ENCODE measurements at places on chromosomes 3 and 15. TPM values are rescaled to one million over a fixed set of nuclear protein-coding genes. Genes with fewer than 3 reads are reported as not detected.
A peak's percentile ranks its signal among the peaks of the same experiment; 100 is the strongest.

DNA sequence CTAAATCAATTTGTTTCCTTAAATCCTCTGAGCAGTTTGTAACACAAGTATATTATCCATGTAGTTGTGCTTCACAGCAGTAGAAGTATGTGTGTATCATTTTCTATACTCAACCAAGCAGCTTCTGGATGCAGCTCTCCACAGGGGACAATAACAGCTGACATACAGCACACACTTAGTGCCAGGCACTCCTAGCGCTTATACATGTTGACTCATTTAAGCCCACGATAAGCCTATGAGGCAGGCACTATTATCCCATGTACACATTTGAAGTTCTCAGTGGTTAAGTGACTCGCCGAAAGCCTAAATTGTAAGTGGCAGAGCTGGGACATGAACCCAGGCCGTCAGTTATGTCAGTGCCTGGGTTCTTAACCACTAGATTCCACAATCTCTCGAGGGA is 20.3 kb upstream of the LPP start:
- no peak for DNase-seq

GRCh38 chr3:150059241-150059640 is 88.5 kb upstream of the PFN2 start:
- no peak for DNase-seq

DNA sequence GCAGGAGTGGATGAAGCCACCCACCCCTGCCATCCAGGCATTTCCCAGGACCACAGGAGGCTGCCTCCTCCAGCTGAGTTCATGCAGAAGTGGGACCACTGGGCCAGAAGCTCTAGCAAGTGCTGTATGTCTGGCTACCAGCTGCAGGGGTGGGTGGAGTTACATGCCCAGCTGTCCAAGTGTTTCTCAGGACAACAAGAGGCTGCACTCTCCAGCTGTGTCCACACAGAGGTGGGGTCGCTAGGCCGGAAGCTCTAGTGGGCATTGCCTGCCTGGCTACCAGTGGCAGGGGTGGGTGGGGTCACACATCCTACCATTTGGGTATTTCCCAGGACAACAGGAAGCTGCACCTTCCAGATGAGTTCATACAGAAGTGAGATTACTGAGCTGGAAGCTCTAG is 234.0 kb upstream of the PPP2R3A start:
- no peak for DNase-seq

GRCh38 chr3:85979034-85979433 is 1011.9 kb downstream of the VGLL3 start:
- DNase-seq: no peak

- DNase-seq: no peak
Observed at GRCh38 chr3:157592769-157593168, 89.6 kb upstream of the VEPH1 start.

GRCh38 chr15:41905036-41905793 is 11.4 kb upstream of the SPTBN5 start:
- no peak for DNase-seq

- DNase-seq: no peak
Observed at GRCh38 chr3:185724251-185724650, 100.6 kb downstream of the IGF2BP2 start.

GRCh38 chr3:126013751-126014156 is 44.8 kb downstream of the ROPN1B start:
- no peak for DNase-seq

DNA sequence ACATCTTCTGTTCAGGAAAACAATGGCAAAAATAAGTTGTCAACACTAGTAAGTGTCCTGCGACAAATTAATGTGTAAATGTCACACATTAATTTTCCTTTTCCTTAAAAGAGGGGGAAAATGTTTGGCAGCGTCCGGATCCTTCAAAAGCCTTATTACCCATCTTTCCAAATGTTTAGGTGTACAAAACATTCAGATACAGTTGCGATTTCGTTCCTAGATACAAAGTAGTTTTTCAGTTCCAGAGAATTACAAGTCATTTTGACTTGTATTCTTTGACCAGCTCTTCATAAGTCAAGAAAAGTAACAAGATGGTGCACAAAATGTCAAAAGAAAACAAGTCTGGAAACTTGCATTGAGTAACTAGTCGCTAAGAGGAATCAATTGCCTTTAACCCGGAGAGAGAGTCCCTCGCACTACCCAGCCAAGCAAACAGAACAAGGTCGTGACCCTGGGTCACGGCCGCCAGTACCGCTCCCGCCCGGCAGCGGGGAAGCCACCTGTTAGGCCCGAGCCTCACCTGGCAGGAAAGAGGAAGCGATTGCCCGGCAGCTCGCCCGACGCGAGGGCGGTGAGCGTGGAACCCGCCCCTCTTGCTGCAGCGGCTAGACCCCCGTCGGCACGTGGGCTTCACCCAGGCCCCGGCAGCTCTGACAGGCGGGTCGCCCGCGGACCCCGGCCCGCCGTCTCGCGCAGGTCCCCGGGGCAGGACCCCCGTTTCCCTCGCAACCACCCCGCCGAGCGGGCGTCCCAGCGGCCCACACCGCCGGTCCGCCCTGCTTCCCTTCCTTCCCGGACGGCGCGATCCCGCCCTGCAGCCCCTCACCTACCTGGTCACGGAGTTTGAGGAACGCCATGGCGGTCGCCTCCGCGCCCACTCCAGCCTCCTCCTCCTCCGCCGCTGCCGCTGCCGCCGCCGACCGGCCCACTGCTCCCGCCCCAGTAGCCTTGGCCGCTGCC is 61.0 kb upstream of the ANKRD28 start:
- no peak for DNase-seq

GRCh38 chr3:117616227-117616626 is 906.6 kb downstream of the TUSC7 start:
- no peak for DNase-seq

- DNase-seq: peak; percentile 13
Observed at GRCh38 chr15:65916664-65917406, 47.5 kb downstream of the RAB11A start.

- no peak for DNase-seq
Observed at GRCh38 chr15:99365242-99365641, 114.0 kb downstream of the LRRC28 start.

GRCh38 chr15:23467110-23467600 is 20.1 kb upstream of the GOLGA6L2 start:
- peak; percentile 18 for DNase-seq

DNA sequence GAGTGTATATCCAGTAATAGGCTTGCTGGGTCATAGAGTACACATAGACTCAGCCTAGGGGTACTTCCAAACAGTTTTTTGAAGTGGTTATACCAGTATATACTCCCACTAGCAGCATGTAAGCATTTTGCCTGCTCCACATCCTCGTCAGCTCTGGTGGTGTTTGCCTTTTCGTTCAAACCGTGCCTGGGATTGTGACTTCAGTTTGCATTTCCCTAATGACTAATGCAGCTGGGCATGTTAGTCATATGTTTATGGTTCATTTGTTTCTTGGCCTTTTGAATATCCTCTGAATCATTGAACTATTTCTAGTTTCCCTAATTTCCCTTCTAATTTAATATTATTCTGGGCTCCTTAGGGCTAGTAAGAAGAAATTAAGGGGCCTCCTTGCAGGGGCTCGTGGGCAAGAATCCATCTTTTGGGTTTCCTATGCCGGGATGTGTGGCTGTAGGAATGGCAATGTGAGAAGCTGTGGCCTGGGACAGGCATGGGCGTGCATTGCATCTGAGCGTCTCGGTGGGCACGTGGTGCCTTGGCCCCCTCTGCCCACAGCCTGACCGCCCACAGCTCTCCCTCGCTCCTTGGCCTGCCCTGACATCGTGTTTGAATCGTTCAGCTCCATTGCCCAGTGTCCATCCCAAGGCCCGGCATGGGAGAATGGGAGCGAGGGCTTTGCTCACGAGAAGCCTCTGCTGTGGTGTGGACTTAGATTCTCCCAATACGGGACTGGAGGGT is 26.4 kb downstream of the FAH start:
- peak; percentile 89 for DNase-seq

DNA sequence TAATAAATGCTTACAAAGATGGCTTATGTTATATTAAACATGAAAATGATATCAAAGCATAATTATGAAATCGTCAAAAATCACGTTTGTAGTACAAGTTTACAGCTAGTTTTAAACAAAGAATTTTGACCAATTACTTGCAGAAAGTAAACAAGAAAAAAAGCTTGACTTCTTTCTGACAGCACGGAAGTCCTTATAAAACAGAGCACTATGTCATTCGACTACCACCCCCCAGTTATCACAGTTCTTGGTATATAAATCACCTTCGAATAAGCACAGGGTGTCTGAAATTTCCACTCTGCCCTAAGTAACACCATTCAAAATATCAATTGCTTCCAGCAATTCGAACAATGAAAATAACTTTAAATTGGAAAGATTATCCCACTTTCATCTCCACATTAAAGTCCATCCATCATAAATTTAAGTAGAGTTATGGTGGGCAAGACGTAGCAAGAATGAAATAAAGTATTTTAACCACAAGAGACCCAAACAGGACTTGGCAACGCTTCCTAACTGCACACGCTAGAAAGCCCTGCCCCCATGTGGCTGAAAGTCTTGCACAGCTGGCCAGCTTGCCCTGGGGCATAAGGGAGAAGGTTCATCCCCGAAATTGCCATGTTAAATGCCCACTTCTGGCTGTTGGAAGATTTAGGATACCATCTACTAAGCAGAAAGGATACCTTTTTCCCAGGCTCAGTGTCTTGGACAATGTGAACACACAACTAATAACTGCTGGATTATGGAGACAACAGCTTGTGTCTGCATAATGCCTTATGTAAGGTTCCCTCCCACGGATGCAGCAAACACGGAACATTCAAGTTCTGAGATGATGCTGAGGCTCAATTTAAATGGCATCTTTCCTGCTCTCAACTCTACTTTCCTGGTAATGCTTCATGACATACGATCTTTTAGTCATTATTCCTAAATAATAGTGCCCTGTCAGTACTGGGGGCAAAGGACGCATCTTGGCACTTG is 116.4 kb upstream of the TJP1 start:
- DNase-seq: no peak

DNA sequence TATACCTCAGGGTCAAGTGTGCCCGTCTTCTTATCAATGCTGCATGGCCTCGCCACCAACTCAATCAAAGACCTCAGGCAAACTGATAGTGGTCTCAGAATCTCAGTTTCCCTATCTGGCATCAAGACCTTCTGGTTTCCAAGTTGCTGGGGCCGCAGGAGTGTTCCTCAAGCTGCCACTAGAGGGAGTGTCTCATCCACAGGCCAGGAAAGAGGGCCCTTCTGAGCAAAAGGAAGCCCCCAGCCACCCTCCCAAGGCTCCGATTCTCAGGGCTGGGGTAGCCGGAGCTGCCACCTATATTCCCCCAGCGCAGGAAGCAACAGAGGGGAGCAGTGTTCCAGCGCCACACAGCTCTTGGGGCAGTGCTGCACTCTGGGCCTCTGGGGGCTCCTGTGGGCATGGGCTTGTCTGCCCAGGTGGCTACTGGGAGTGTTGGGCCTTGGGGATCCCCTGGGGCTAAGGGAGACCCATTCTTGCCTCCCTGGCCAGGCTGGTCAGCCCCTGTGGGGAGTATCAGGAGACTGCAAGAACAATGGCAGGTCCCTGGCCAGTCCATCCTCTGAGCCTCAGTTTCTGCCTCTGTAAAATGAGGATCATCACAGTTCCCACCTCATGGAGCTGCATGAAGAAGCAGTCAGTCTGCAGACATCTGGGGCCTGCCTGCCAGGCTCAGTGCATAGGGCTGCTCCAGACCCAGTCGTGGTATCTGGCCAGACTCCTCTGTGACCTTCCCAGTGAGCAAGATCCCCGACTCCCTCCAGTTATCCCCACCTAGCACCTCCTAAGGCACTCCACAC is 23.4 kb upstream of the SEC13 start:
- no peak for DNase-seq

DNA sequence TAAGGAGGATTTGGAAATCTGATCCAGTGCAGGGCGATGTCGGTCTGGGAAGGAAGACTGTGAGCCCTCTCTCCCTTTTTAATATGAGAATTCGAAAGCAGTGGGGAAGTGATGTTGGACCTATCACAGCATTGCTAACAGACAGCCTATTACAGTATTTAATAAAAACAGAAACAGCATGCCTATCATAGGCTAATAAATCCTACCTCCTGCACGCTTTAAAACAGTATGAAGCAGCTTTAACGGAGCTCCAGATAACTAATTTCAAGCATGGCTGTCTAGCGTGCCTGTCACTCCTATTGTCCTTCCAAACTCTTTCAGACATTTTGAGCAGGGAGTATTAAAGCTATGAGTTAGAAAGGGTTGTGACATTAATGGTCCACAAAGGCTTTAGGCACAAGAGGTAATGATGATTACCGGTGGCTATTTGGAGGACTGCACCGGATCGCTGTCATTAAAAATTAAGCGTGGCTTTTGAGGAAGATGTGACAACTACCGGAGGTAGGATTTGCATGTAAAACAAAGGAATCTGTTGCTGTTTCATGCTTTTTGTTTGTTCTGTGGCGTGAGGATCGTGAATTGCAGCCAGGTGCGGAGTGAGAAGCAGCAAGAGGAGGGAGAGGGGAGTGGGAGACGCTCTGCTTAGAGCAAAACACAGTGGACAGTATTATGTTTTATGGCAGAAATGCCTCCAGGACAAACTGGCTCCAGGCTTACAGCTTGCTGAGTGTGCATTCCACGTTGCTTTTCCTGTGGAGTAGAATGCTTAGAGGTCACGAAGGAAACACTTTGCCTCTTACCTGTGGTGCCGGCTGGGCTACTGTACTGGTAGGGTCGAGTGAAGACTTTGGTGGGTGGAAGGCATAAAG is at the start of gene KCNMB2:
TSS of gene KCNMB2 (plus strand) at position 226 of the 869 bp plus-strand sequence.
- DNase-seq: no peak

DNA sequence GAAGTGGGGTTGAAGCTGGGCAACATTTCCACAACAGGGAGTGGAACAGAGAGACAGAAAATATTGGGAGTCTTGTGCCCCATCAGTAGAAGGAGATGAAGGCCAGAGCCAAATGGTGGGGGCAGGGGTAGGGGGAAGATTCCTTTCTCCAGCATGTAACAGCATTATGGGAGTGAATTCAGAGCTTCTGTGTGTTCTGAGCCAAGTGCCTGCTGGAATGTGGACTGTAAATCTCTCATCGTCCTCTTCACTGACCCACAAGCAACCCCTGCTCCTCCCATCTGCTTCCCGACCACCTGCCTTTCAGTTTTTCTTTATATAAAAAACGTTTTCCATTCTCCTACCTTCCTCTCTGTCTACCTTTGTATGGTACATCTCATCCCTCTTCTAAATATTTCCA is 344.2 kb upstream of the TPRG1 start:
- no peak for DNase-seq

SERPINI2 gene
- total RNA-seq: not detected

MME gene
- 1.6 TPM for total RNA-seq

TRANK1 gene
- 3.2 TPM for total RNA-seq

CIDEC gene
- total RNA-seq: not detected

THRB gene
- total RNA-seq: 3.9 TPM

SH3GL3 gene
- total RNA-seq: not detected

CAMK2N2 gene
- 5.7 TPM for total RNA-seq

CHRFAM7A gene
- 11.5 TPM for total RNA-seq

C3orf20 gene
- not detected for total RNA-seq

PLSCR2 gene
- total RNA-seq: 0.54 TPM

ADAMTSL3 gene
- not detected for total RNA-seq
